ENCODE measurements at places on chromosomes 3 and 15.

- DNase-seq, result no peak
Observed at GRCh38 chr3:46670891-46671427, 22.5 kb downstream of the ALS2CL start.

GRCh38 chr3:171293142-171293782 is 166.9 kb downstream of the TNIK start:
- no peak for DNase-seq

DNA sequence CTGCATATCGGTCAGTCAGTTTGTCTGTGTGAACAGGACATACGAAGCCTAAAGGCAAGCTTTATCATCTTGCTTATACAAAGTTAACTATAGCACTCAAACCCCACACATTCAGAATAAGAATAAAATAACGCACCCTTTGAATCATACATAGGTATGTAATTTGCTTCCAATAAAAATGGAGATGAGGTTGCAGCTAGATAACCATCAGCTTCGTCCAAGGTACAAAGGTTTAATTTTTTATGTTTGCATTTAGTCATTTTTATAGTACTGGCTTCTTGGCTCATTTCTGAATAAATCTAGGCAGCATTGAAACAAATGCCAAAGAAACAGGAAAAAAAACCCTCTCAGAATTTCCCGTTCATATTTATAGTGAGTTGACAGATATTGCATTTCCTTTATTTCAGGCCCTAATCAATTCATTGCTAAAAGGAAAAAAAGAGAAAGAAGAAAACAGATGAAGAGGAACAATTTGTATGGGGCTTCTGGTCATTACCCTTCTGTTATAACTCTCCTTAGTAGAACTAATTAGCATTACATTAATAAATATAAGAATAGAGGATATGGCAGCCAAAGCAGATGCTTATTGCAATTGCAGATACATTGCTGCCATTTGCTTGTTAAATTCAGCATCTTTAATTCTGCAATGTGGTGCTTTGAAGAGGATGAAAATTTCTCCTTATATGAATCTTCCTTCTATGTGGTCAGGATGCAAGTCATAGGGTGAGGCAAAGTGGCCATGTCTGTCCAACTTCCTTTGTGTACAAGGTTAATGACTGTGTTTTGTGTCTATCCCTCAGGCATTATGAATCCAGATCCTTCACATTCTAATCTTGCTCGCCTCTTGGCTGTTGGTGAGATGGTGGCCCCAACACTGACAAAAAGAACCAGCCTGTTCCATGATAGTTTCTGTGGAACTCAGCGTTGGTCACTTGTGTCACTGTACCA is 550.0 kb downstream of the AGBL1 start:
- peak; percentile 30 for DNase-seq

DNA sequence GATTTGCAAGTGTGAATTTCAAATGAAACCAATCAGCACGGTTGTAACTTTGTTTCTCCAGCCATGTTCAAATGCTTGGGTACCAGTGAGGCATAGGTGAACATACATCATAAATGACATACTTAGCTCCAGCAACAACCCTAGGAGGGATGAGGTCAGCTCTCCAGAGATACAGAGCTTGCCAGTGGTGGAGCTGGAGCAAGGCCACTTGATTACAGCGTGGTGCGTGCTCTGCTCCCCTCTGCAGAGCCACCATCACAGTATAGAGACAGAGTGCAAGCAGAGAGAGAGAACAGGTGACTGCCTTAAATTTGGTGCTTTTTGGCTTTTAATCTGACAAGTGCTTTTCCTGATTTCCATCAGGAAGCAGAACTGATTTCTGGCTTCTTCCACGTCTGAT is 275.1 kb downstream of the PDZRN3 start:
- DNase-seq, result no peak

DNA sequence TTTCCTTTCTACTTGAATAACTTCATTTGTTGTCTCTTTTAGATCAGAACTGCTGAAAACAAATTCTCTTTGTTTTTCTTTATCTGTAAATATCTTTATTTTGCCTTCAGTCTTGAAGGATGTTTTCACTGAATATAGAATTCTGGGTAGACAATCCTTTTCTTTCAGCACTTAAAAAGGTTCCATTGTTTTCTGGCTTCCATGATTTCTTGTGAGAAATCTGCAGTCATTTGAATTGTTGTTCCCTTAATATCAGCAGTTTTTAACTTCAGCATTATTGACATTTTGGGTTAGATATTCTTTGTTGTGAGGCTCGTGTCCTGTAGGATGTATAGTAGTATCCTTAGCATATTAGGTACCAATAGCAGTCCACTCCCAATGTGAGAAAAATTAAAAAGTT is 65.8 kb downstream of the SV2B start:
- DNase-seq, result no peak

GRCh38 chr15:65326117-65326526 is 21.6 kb downstream of the RNU5B-1 start:
- DNase-seq, result no peak

- DNase-seq, result peak; percentile 96
Observed at GRCh38 chr3:152621006-152621868, 213.7 kb upstream of the P2RY1 start.

DNA sequence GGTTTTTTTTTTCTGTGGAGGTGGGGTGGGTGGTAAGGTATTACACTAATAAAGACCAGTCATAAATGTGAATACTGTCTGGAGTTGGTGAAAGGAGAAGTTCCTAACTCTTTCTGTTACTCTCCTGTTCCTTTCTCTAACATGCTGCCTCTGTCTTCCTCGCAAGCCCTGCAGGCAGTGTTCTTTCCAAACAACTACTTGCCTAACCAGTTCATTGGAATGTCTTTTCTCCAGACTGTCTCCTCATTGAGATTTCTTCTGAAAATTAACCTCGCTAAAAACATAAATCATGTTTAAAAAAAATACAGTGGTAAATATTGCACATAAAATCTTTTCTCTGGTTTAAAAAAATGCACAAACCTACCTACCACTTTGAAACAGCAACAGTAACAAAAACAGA is 135.2 kb downstream of the TP63 start:
- DNase-seq, result peak; percentile 61

GRCh38 chr3:7201784-7202183 is 340.9 kb downstream of the GRM7 start:
- DNase-seq, result no peak

- DNase-seq, result no peak
Observed at GRCh38 chr3:40167958-40168357, 141.5 kb upstream of the EIF1B start.

DNA sequence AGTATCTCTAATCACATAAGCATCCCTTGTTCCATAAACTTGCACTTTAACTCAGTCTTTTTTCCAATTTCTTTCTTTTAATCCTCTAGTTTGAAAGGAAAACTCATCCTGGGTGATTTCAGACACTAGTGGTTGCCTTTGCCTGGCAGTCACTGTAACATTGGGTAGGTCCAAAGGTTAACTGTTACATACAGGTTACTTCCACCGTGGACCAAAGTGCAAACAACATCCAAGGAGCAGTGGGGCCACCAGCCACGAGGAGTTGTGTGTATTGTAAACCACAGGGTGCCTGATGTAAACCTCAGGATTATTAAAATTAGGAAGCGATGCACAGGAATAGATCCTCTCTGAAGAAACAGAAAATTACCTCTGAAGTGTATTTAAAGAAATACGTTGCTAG is 75.0 kb downstream of the HCN4 start:
- DNase-seq, result no peak

- no peak for DNase-seq
Observed at GRCh38 chr3:107781253-107781652, 258.5 kb downstream of the BBX start.

GRCh38 chr15:90178468-90179435 is 22.4 kb upstream of the SEMA4B start:
- no peak for DNase-seq

All from bronchial epithelial cell (primary cell).